ENCODE measurements at places on chromosomes 4 and X.

DNA sequence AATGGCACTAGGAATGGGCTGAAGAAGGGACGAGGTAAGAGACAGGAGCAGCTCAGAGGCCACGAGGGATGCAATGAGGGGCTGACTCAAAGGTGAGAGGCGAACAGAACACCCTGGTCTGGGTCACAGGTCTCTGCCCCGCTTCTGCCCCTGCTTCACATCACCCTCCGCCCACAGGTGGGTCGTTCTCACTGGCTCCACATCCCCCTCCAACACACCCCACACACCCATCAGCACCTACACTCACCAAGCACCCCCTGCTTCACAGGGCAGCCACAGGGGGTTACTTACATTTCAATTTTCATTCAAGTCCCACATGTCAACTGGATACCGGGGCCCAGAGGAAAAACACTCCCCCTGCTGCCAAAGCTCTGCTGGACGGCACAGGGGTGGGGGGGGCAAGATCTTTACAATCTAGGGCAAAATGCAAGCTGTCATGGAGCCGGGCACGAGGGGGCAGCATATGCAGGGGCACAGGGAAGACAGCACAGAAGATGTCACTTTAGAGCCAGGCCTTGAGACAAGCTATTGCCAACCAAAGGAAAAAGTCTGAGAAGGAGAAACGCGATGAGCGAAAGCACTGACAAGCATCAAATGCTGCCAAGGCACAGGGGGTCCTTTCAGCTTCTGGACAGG is 94.0 kb downstream of the AFAP1 start:
- no peak for DNase-seq

GRCh38 chr4:134780244-134780643 is 578.7 kb upstream of the PABPC4L start:
- DNase-seq, result no peak

DNA sequence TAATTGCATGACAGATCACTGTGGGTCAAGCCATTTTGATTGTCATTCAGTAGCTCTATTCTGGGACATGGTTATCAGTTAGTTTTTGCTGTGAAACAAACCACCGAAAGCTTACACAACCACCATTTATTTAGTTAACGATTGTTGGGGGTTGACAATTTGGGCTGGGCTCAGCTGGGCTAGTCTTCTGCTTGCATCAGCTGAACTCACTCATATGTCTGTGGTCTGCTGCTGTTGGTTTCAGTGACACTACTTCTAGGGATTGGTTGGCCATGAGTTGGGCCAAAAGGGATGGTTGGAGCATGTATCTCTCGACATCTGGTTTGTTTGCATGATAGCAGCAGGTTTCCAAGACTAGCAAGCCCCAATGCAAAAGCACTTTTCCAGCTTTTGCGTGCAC is 5.3 kb upstream of the SMIM10 start:
- no peak for DNase-seq

- no peak for DNase-seq
Measured at GRCh38 chrX:36867143-36867542, 141.0 kb upstream of the FAM47C start.

GRCh38 chr4:140808256-140808655 is 52.1 kb upstream of the TBC1D9 start:
- DNase-seq, result no peak

DNA sequence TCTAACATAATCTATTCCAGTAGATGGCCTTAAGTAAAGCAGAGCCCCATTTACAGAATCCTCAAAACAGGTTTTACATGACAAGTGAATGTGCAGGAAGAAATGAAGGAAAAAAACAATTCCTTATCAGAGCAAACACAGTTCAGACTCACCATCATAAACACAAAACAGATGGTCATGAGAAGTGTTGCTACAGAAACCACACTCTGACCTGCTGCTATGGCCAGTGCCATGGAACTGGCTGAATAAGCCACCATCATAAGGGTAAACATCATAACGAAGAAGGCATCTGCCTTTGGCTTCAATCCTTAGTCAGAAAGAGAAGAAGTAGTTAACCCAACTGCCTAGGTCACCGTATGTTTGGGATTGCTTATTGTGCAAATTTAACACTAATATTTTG is 61.1 kb downstream of the ABCG2 start:
- no peak for DNase-seq
